ENCODE measurements at places on chromosomes 5 and 9. TPM values are rescaled to one million over a fixed set of nuclear protein-coding genes. Genes with fewer than 3 reads are reported as not detected.

IFNA21 gene
- not detected for total RNA-seq

PCDHA9 gene
- total RNA-seq: 1.8 TPM

CCNJL gene
- 18.9 TPM for total RNA-seq

CCNI2 gene
- 0.19 TPM for total RNA-seq

LCN9 gene
- not detected for total RNA-seq

IL9 gene
- total RNA-seq: not detected

SPATA31D4 gene
- not detected for total RNA-seq

TAF11L6 gene
- not detected for total RNA-seq

SHOC1 gene
- total RNA-seq: 0.08 TPM

Measured in A375 (cell line).